ENCODE measurements at places on chromosomes 3 and 15.

DNA sequence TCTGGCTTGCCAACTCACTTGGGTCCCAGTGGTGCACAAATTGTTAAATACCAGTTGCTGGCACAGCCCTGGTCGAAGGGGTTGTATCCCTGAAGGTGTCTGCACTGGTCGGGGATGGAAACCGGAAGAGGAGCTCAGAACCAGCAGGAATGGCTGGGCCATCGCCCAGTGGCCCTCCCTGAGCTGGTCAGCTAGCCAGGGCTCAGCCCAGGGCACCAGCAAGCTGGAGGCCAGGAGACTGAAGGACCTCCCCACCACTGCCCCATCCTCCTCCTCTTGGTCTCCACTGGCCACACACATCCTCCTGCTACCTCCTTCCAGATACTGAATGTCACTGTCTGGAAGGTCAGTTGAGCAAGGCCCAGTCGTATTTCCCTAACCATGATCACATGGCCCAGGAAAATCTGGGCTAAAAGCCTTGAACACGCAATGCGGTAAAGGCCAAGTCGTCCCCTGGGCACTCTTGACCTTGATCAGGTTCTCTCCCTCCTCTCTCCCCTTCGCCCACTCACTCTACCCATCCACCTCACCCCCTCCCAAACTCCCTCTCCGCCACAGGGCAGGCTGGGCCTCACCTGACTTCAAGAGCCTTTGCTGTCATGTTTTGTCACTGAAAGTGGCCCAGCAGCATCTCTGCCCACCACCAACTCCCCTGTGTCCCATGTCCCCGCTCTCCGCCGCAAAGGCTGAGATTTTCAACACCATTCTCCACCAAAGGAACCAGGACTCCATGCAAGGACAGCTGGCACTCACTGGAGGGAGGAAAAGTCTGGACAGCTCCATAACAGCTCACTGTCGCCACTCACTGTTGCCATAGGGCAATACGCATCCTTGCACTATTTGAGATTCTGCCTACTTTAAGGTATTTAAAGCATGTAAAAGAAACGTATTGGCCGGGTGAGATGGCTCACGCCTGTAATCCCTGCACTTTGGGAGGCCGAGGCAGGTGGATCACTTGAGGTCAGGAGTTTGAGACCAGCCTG lies 12.1 kb downstream of the ZDHHC19 start:
- DNase-seq = no peak

GRCh38 chr3:190155752-190156151 lies 35.1 kb upstream of the P3H2 start:
- DNase-seq = no peak

DNA sequence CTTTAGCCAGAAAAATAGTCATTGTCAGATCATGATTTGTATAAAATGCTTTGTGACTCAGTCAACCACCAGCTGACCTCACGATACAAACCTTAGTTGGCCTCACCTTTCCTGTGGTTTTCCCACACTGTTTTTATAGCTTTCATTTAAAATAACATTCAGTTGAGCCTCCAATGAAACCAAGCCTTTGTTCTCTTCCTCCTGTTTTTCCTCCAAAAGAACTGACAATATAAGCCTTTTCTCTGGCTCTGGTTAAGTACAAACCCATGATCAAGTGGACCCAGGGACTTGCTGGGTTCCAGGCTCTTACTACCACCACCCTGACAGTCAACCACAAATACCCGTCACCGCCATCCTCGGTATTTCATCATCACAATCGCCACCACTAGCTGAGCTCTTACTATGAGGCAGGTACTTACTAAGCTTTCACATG lies 81.7 kb downstream of the TAMM41 start:
- DNase-seq = no peak

GRCh38 chr15:56428821-56429458 lies 36.0 kb downstream of the MNS1 start:
- peak; percentile 0 for DNase-seq

- DNase-seq = no peak
Measured at GRCh38 chr3:64188810-64189560, 36.3 kb downstream of the PRICKLE2 start.

- DNase-seq = no peak
Measured at GRCh38 chr3:110868106-110868505, 203.5 kb upstream of the NECTIN3 start.

DNA sequence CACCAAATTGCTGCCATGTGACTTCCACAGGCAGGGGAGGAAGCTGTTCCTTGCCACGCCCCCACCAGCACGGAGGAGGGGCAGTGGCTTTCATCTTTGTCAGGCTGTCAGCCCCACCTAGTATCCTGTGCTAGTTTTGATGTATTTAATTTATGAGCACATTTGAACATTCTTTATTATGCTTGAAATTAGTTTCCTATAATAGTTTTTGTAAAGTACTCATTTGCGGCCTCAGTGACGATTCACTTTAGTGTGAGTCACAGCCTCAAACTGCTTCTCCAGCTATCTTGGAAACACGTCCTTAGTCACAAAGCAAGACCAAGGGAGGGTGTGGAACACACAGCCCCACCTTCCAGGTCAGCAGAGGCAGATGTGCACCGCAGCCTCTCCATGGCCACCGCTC lies 239.9 kb upstream of the ATP10A start:
- DNase-seq = no peak

GRCh38 chr3:37221407-37221806 lies 47.0 kb upstream of the LRRFIP2 start:
- DNase-seq = no peak

- DNase-seq = no peak
Measured at GRCh38 chr15:69421498-69421897, 7.3 kb downstream of the KIF23 start.
